ENCODE measurements at places on chromosomes 6 and 20.
A peak's percentile ranks its signal among the peaks of the same experiment; 100 is the strongest.

GRCh38 chr20:1854246-1854645 lies 41.0 kb upstream of the SIRPA start:
- no peak for DNase-seq

DNA sequence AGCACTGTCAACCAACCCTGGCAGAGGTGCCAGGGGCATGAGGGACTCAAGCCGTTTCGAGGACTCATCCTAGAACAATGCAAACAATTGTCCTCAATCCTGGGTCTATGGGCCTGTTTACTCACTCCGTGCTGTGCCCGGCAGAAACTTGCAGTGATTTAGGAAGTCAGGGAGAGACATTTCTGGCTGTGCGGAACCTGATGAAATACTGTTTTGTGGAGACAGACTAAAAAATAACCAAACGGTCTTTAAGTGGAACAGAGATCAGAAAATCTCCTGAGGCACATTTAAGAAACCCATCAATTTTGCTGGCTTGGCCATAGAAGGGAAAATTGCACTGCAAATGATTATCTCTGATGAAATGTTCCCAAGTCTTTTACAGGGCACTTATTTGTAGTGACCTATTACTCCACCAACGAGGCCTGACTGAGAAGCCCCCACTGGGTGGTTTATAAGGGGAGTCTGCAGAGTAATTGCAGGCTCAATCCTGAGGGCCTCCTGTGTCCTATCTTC lies 79.8 kb upstream of the KCNK16 start:
- DNase-seq, result no peak

DNA sequence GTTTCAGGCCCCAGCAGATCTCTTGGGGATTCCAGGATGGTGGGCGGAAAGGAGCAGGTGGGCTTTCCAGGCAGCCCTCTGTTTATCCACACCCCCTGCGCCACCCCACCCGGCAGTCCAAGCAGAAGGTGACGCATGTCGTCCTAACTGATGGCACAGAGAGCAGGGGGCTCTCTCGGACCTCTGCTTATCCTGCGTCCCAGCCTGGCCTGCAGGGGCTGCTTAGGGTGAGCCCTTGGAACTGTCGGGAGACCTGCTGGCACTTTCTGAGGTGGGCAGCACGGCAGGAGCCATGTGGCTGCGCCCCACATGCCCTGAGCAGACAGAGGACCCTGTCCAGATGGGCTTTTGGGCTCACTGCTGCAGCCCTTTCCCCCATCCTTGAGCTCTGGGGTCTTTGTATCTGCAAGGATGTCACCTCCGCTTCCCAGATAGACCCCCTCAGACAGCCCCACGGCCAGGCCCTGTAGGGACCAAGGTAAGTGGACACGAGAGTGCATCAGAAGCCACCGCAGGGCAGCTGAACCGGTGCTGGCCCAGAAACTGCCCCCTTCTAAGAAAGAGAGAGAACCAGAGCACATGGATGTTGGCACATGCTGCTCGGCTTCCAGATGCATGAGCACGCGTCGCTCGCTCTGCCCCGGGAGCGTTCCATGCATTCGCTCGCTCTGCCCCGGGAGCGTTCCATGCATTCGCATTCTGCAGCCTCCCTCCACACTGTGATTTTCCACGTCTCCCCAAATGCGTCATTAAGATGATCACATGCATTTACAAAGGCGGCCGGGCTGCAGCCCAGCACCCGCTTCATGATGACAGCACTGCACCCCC lies 246.7 kb downstream of the TAF4 start:
- DNase-seq, result no peak

- DNase-seq, result no peak
These were observed 7.1 kb downstream of the L3MBTL1 start for GRCh38 chr20:43514648-43514999.

GRCh38 chr20:38270869-38271605 lies 10.5 kb upstream of the KIAA1755 start:
- DNase-seq, result no peak

GRCh38 chr6:31633447-31633846 lies 12.9 kb downstream of the PRRC2A start:
- no peak for DNase-seq

DNA sequence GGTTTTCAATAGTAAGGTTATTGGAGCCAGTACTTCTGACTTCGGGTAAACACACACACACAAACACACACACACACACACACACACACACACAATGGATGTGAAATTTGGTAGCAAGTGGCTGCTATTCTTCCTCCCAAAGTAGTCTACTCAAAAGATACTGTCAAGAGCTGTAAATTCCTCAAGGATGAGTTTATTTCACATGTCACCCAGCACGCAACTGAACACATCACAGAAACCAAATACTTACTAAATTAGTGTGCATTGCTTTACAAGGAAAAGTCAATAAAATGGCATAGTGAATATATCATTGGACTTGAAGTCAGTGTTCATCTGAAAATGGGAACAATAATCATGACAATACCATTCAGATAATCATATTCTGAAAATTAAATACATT lies 32.9 kb downstream of the MMUT start:
- DNase-seq, result no peak

- DNase-seq, result no peak
These were observed 59.8 kb downstream of the CCDC170 start for GRCh38 chr6:151553416-151554165.

DNA sequence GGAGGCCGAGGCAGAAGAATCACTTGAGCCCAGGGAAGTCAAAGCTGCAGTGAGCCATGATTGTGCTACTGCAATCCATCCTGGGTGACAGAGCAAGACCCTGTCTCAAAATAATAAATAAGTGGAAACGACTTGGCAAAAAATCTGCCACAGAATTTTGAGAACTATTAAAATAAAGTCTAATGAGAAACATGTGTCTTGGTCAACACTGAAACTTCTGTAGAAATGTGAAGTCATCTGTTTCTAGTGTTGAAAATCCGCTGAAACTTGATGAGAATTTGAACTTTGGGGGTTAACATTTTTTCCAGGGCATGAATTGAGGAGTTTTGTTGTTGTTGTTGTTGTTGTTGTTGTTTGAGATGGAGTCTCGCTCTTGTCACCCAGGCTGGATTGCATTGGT lies 29.0 kb upstream of the BCLAF1 start:
- DNase-seq, result no peak

- DNase-seq, result no peak
These were observed 252.5 kb downstream of the LRFN2 start for GRCh38 chr6:40334496-40335270.

DNA sequence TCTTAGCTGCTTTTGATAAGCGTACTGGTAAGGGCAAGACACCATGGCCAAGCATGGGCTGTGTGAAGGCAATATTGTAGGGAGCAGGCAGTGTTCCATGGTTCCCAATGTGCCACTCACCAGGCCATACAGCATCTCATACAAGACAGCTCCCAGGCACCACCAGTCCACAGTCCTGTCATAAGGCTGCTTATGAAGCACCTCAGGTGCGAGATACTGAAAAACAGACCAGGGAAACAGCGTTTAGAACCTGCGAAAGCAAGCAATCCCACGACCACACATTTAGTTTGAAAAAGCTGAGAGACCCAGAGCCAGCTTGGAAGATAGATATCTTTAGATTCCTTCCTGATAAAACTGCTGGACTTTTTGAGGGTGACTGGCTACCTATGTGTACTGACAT lies 119.1 kb upstream of the SLC2A12 start:
- no peak for DNase-seq

- DNase-seq, result no peak
These were observed 101.1 kb downstream of the HIVEP1 start for GRCh38 chr6:12113190-12113577.

DNA sequence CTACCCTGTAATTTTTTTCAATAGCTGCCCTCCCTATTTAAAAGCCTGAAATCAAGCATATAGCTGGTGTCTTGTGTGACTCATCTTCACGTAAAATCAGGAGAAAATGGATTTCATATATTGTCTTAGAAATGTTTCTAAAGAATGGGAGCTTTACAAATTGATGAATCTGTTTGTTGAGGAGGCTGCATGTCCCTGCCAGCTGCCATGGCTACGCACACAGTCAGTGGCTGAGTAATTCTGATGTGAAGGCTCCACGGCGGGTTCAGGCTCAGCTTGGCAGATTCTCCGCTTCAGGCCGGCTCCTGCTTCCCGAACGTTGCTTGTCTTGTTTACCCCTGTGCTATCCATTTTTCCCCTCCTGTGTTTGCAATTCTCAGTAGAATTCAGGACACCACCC lies 82.8 kb downstream of the CCDC170 start:
- no peak for DNase-seq

DNA sequence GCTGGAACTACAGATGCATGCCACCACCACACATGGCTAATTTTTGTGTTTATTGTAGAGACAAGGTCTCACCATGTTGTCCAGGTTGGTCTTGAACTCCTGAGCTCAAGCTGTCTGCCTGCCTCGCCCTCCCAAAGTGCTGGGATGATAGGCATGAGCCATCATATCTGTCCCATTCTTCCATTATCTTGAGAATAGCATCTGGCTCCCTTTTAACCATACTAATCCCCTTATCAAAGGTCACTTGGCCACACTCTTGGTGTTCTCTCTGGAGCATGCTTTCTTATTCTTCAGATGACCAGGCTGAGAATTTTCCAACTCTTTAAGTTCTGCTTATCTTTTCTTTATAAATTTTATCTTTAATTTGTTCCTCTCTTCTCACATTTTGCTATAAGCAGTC lies 15.9 kb upstream of the TRERF1 start:
- DNase-seq, result no peak

GRCh38 chr6:10099529-10100140 lies 315.2 kb downstream of the TFAP2A start:
- no peak for DNase-seq

- peak; percentile 8 for DNase-seq
These were observed 64.8 kb upstream of the POU3F2 start for GRCh38 chr6:98769546-98769945.

DNA sequence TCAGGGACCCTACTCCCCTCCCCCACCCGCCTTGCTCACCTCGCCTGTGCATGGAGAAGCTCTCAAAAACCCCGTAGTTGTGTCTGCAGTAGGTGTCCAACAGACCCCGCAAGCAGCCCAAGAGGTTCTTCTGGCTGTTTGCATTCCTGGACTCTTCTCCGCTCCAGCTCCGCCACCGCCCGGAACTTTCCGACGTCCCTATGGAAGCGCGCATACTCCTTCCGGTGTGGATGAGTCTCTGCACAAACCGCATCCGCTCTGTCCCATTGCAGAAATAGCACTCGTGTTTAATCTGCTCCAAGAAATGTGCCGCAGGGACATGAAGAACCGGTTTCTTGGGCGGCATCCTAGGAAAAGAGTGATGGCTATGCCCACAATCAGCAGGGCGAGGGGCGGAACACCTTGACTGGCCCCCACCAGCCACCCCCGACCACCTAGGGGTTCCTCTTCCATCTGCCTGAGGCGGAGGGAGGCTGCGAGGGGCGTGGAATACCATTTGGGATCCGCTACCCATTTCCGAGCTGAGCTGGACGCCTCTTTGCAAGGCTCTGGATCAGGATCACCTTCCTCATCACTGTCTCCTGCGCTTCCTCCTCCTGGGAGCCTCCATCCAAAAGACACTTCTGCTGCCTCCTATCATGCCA lies 20.2 kb downstream of the HLA-DRA start:
- no peak for DNase-seq

GRCh38 chr6:166206510-166207283 lies 39.0 kb upstream of the TBXT start:
- no peak for DNase-seq

- no peak for DNase-seq
These were observed 13.8 kb downstream of the BMP7 start for GRCh38 chr20:57252559-57253162.

DNA sequence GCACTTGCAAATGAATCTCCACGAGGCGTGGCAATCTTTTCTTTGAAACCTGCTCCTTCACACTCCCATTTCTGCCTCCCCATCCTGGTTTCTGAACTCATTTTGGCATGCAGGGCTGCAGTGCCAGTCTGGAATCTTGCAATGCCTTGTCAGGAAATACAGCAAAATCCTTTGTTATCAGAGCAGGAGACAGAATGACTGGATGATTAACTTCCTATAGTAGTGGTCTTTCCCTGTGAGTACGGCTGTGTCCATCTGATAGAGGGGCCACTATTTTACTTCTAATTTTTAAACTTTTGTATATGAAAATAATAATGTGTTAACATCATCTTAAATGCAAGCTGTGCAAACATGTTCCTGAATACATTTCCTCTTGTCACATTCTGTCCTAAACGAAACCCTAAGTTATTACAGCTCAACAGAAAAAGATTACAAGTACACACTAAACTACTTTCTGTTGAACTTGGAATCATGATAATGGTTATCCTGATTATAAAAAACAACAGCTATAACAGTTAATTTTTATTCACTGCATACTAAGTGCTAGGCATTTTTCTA lies 140.2 kb downstream of the KIF13A start:
- DNase-seq, result no peak

DNA sequence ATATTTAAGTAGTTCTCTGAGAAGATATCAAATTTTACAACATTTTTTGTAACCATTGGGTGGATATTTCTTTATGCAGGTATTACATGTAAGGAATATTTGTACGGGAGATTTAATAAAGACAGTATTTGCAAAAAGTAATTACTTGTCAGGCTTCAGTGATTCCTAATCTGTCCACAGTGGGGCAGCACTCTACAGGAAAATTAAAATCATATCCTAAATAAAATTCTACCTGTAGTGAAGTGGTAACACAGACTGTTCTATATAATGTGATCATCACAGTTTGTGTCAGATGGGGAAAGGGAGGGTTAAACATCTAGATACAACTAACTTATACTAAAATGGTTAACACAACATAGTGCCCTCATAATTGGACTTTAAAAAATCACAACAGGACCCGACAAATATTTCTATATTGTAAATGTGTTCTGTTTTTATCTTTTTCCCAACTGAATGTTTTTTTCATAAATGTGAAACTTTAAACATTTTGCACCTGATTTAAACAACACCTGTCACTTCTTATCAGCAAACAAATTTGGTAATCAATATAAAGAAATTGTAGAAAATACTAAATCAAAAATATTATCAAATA lies 145.6 kb upstream of the MANEA start:
- DNase-seq, result peak; percentile 42

- DNase-seq, result no peak
These were observed 139.4 kb upstream of the ENPP5 start for GRCh38 chr6:46310196-46310595.

- DNase-seq, result no peak
These were observed 378.1 kb downstream of the RNGTT start for GRCh38 chr6:88585276-88585692.

DNA sequence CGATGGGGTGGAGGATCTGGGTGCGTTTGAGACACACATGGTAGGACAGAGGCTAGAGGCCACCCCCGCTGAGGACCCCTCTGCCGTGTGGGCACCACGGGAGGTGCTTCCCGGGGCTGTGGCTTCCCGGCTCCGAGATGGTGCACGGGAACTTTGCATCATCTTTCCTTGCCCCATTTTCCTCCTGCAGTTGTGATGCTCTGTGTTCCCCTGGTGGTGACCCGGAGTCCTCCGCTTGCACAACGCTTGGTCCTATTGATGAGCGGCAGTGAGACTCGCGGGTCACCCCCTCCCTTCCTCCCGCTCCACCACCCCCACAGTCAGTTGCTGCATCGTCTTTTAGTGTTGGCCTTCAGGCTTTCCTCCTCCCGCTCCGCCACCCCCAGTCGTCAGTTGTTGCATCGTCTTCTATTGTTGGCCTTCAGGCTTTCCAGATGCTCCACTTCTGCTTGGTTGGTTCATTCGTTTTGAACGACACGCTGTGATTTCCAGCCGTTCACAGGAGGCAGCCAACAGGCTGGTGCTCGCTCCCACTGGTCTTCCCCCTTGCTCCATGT lies 37.3 kb downstream of the PYGB start:
- no peak for DNase-seq

- DNase-seq, result no peak
These were observed 235.2 kb downstream of the LY86 start for GRCh38 chr6:6823568-6824224.

GRCh38 chr6:52162940-52163908 lies 23.0 kb upstream of the IL17A start:
- peak; percentile 46 for DNase-seq

- no peak for DNase-seq
These were observed 643.8 kb upstream of the AGPAT4 start for GRCh38 chr6:161917645-161918044.
